ENCODE measurements at places on chromosomes 4 and X.

DNA sequence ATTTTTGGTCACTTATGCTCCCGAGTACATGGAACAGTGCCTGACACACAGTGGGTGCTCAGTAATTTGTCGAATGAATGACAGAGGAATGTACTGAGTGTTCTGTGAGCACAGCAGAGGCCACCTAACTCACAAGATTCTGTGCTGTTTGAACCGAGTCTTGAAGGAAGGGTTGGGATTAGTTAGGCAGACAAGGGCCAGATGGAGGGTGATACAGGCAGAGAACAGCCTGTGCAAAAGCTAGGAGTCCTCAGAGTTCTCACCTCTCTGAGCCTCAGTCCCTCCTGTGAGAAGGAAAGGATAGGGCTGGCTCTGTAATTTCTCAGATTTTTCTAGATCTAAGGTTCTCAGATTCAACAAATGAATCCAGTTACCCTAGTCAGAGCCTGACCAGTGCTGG, 108.8 kb downstream of the NHSL2 start:
- no peak for DNase-seq

GRCh38 chr4:101264993-101265815, 82.1 kb downstream of the PPP3CA start:
- no peak for DNase-seq

GRCh38 chrX:15882704-15883539, 28.3 kb upstream of the AP1S2 start:
- DNase-seq = peak; percentile 64

GRCh38 chr4:2746891-2747695, 9.0 kb downstream of the TNIP2 start:
- DNase-seq = no peak

DNA sequence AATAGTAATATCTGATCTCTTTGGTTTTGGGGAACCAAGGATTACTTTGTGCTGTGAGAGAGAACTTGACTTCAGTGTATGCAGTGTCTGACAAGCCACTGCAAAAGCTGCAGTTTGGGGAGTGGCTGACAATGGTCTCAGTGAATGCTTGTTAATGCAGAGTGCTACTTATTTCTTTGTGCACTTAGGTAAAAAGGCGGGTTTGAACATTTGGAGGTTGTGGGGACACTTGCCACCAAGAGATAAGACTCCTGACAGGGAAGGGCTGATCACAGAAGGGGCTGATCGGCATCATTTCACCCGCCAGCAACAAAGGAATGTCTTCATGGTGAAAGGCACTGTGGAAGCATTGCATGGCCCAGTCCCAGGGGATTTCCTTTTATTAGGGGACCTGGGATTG, 28.6 kb upstream of the USP46 start:
- DNase-seq = no peak

GRCh38 chr4:56540826-56541225, 35.2 kb downstream of the ARL9 start:
- no peak for DNase-seq

- no peak for DNase-seq
Measured at GRCh38 chr4:25028851-25029250, 1.9 kb downstream of the LGI2 start.

GRCh38 chr4:118760092-118760491, 74.9 kb downstream of the METTL14 start:
- no peak for DNase-seq

GRCh38 chr4:72814241-72814640, 245.2 kb upstream of the ADAMTS3 start:
- no peak for DNase-seq

- DNase-seq = no peak
Measured at GRCh38 chrX:29065477-29065876, 478.2 kb downstream of the IL1RAPL1 start.

GRCh38 chr4:163922302-163922701, 427.8 kb downstream of the TMA16 start:
- no peak for DNase-seq

GRCh38 chrX:26851981-26852380, 611.2 kb downstream of the PPP4R3C start:
- DNase-seq = no peak

GRCh38 chrX:5236096-5236495, 992.6 kb downstream of the NLGN4X start:
- DNase-seq = no peak

GRCh38 chr4:38650133-38650532, 13.9 kb upstream of the KLF3 start:
- DNase-seq = no peak

DNA sequence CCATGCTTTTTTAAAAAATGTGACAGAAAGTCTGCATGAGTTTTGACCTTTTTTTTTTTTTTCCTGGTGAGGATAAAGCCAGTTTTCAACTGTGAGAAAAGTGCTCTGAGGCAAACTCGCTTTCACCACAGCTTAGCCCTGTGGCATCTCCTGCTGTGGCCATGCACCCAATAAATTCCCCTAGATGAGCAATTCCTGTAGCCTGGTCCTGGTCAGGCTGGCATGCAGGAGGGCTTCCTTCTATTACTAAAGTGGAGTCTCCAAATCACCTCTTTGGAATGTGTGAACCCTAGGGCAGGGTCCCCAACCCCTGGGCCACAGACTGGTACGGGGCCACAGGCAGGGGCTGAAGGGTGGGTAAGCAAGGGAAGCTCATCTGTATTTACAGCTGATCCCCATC, 265.4 kb downstream of the RAPGEF2 start:
- no peak for DNase-seq

DNA sequence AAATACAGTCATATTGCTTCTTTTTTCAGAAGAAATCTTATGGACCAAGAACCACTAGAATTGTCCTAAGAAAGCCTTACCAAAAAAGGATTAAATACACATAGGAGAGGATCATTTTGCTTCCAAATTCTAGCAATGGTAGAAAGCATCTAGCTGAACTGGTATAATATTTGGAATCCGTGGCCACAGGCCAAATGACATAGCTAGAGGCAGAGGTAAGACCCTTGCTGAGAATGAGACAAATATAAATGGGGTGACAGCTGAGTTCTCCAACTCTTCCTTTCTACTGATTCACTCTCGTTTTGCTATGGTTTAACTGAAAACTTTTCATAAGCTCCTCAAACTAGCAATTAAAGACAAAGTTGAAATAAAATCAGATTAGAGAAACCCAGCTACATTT, 150.0 kb downstream of the TTC29 start:
- no peak for DNase-seq

- DNase-seq = no peak
Measured at GRCh38 chr4:154349829-154350228, 141.8 kb downstream of the DCHS2 start.

GRCh38 chr4:22551550-22551949, 35.7 kb upstream of the ADGRA3 start:
- no peak for DNase-seq

GRCh38 chr4:41822325-41822724, 73.8 kb upstream of the PHOX2B start:
- DNase-seq = no peak

DNA sequence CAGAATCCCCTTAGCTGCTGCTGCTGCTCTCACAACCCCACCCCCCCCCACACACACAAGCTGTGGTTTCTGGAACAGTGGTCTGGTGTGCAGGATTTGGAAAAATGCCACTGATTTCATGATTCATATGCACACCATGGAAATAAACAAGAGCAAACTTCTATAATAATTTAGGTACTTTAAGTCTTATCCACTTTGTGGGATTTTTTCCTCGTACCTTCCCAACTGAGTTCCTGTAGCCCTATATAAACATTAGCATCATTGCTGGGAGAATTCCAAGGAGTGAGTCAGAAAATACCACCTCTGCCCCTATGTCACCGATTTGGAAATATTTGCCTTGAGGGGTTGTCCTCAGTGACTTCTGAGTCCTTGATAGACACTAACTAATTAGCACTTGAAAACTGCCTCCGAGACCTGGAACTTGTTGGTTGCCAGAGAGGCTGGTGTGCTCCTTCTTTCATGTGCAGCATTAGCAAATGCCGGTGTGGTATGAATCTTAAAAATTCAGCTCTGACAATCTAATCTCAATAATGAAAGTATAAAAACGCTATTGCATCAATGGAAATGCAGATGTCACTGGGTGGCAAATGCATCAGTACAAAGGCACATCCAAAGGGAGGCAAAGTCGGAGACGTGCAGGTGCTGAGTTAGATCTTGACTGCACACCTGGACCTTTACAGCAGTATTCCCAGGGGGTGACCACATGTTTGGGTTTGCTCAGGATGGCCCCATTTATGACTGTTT, 61.8 kb downstream of the CPE start:
- DNase-seq = no peak

- DNase-seq = no peak
Measured at GRCh38 chr4:183242291-183242690, 77.8 kb downstream of the CLDN22 start.

GRCh38 chr4:67549123-67549522, 3.8 kb upstream of the CENPC start:
- DNase-seq = no peak

DNA sequence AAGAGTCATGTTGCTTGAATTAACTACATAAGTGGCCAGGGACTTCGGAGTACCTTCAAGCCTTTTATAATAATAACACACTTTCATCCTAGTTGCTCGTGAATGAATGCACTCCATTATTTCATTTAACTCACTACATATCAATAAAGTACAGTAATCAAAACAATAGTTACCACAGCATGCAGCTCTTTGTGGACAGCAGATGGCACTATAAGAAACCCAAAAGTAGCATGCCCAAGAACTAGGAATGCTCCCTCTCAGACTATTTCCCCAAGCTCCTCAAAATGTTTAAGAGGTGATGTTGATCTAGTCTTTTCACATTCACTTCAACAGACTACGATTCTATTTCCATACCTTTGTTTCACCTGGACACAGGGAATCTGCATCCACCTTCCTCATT, 500.8 kb upstream of the DIAPH2 start:
- DNase-seq = no peak

- no peak for DNase-seq
Measured at GRCh38 chrX:6666624-6667023, 131.7 kb upstream of the VCX3A start.

GRCh38 chrX:10990418-10990817, 120.7 kb upstream of the HCCS start:
- DNase-seq = no peak
